Subcutaneous adipose tissue (tissue), 4 donors: ENCODE measurements at places on chromosomes 6 and 20. TPM values are rescaled to one million over a fixed set of nuclear protein-coding genes. Genes with fewer than 3 reads are reported as not detected.

Gene ATP9A
- total RNA-seq: 128 TPM

Gene LINC00237
- not detected for total RNA-seq

Gene KCNQ2
- not detected for total RNA-seq

Gene C6orf47
- 17.5 TPM for total RNA-seq

Gene C6orf15
- total RNA-seq: not detected

Gene SPATS1
- not detected for total RNA-seq

Gene SERPINB1
- 43.5 TPM for total RNA-seq

Gene FANCE
- total RNA-seq: 8.0 TPM

Gene MAK
- total RNA-seq: not detected

Gene DPPA5
- not detected for total RNA-seq

Gene BPIFB3
- not detected for total RNA-seq

Gene DCDC2
- not detected for total RNA-seq

Gene DEFB129
- not detected for total RNA-seq

Gene TGM3
- not detected for total RNA-seq

Gene HCK
- 21.4 TPM for total RNA-seq

Gene GFRA4
- total RNA-seq: not detected

Gene NT5E
- total RNA-seq: 18.9 TPM

Gene RBBP8NL
- not detected for total RNA-seq

Gene BEND6
- 0.98 TPM for total RNA-seq

Gene MCUR1
- 18.4 TPM for total RNA-seq

Gene TMEM14A
- total RNA-seq: 25.1 TPM

Gene BACH2
- total RNA-seq: 15.4 TPM

Gene SMOC2
- total RNA-seq: 30.5 TPM

Gene DDX43
- 0.98 TPM for total RNA-seq

Gene CALHM4
- not detected for total RNA-seq

Gene OVOL2
- total RNA-seq: not detected

Gene BMP2
- 4.4 TPM for total RNA-seq

Gene NDRG3
- total RNA-seq: 22.2 TPM

Gene KHDC1L
- not detected for total RNA-seq

Gene HLA-DQA1
- 18.5 TPM for total RNA-seq

Gene C20orf144
- total RNA-seq: not detected

Gene C6orf141
- 7.3 TPM for total RNA-seq

Gene TPBG
- 13.4 TPM for total RNA-seq

Gene METTL24
- not detected for total RNA-seq

Gene RAB32
- 42.9 TPM for total RNA-seq

Gene C4A
- 17.2 TPM for total RNA-seq

Gene CAGE1
- total RNA-seq: not detected

Gene TUBB2B
- 2.8 TPM for total RNA-seq

Gene LZTS3
- 7.9 TPM for total RNA-seq

Gene VSX1
- total RNA-seq: not detected

Gene EPB41L1
- total RNA-seq: 38.1 TPM

Gene ANKEF1
- 9.2 TPM for total RNA-seq

Gene EYS
- total RNA-seq: 3.8 TPM

Gene PAK5
- not detected for total RNA-seq

Gene FAXC
- total RNA-seq: not detected

Gene DAAM2
- total RNA-seq: 36.7 TPM

Gene MAP3K5
- total RNA-seq: 44.0 TPM
